ENCODE measurements at places on chromosomes 12 and 14. TPM values are rescaled to one million over a fixed set of nuclear protein-coding genes. Genes with fewer than 3 reads are reported as not detected.

- no peak for DNase-seq
Measured at GRCh38 chr12:74980510-74980909, 229.1 kb downstream of the KCNC2 start.

GRCh38 chr12:107845980-107846659 is 71.6 kb downstream of the ASCL4 start:
- DNase-seq: peak; percentile 2

Gene PGF
- 0.36 TPM for total RNA-seq

DNA sequence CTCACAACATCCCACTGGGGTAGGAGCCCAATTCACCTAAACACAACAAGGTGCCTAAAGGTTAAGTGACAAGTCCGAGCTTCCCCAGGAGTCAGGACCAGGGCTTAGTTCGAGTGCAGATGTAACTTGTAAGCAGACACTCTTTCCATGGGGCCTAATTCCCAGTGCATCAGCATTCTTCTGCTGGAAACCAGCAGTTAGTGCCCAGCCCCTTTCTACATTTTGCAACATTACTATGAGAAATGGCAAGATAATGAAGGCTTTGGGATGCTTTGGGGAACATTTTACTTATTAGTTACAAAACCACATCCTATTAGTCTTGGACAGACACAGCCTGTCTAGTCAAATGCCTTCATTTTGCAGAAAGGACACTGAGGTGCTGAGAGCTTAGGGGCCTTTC is 179.8 kb downstream of the CALM1 start:
- DNase-seq: peak; percentile 23

Gene ZDHHC22
- not detected for total RNA-seq

DNA sequence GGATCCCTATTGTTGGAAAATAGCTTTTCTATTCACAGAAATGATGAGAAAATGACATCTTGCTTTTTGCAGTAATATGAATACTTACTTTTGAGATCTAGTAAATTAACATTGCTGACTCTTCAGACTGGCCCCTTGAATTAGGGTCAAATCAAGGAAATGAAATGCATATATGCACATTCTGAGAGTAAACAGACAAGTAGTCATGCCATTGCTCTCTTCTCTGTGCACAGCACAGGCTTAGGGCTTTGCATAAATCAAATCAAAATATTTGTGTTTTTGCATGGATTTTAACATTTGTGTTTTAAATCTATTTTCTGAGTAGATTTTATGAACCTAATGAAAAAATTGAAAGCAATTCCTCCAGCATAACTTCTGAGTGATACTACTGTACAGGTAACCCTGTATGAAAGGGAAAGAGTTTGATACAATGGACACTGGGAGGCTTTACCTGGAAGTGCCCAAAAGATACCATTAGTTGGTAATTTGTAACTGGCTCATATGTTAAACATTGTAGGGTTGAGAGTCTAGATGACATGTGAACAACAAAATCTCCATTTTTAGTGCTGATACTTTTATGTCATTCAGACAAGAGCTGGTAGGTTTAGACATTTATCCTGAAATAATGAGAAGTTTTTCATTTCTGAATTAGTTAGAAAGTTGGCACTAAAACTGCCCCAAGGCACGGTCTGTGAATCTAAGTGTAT is 280.2 kb upstream of the FBXO33 start:
- DNase-seq: no peak

GRCh38 chr14:69693145-69693544 is 73.8 kb upstream of the SRSF5 start:
- DNase-seq: no peak
